ENCODE measurements at places on chromosomes 4 and X.

- no peak overlapping the region for H3K4me3 ChIP-seq
- no peak overlapping the region for H3K27ac ChIP-seq
- H3K27me3 ChIP-seq: no peaks in the 10 kb centered on the region
These were observed 17.8 kb downstream of the PLCXD1 start for GRCh38 chrX:298993-299392.

GRCh38 chr4:158869761-158870160 is 100.9 kb downstream of the FNIP2 start:
- H3K4me1 ChIP-seq: peaks cover 22% of the 10 kb centered on the region
- H3K4me3 ChIP-seq: no peak overlapping the region
- no peaks in the 10 kb centered on the region for H3K27me3 ChIP-seq
- no peak for DNase-seq
- H3K36me3 ChIP-seq: peaks cover 11% of the 10 kb centered on the region

- no peaks in the 10 kb centered on the region for H3K4me1 ChIP-seq
- peaks cover 19% of the 10 kb centered on the region for H3K27me3 ChIP-seq
- no peak for DNase-seq
- H3K27ac ChIP-seq: no peak overlapping the region
- no peak overlapping the region for H3K4me3 ChIP-seq
These were observed 14.0 kb downstream of the DOK7 start for GRCh38 chr4:3476936-3477749.

DNA sequence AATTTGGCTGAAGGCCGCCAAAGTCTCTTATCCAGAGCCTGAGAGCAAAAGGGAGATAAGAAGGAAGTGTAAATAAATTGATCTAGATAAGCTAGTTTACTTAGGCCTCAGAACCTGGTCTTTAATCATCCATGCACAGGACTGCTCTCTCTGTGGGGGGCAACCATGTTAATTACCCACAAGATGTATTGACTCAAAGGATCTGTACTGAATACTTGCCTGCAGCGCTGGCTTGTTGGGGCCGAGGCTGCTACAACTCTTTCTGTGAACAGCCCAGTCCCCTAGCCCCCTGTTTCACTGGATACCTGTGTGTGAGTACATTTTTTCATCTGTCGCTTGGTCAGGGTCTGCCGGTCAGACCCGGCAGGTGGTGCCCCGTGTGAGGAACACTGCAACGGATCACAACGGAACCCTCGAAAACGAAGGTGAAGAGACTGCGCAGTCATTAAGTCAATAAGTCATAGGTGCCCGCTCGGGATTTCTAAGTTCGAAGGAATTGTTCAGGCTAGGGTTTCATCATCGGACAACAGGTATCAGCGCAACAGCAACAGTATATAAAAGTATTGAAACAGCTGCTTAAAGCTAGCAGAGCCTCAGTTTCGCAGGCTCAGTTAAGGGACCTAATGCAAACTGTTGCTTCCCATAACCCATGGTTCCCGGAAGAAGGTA is 8.3 kb downstream of the MAGEA11 start:
- no peak overlapping the region for H3K4me3 ChIP-seq
- H3K4me1 ChIP-seq: no peaks in the 10 kb centered on the region
- no peak for DNase-seq
- H3K27me3 ChIP-seq: no peaks in the 10 kb centered on the region
- H3K27ac ChIP-seq: no peak overlapping the region

DNA sequence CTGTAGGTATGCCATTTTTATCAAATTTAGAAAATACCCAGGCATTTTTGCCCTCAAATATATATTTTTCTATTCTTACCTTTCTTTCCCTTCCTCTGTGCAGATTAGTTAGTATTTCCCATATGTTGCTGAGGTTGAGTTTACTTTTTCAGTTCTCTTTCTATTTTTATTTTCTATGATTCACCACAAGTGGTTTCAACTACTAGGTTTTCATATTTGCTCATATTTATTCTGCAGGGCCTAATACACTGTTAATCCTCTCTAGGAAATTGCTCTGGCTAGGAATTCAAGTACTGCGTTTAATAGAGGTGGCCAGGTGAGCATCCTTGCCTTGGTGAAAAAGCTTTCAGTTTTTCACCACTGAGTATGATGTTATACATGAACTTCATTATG is 1535.3 kb upstream of the PCDH10 start:
- H3K4me3 ChIP-seq: no peak overlapping the region
- no peak overlapping the region for H3K27ac ChIP-seq
- no peak for DNase-seq
- no peaks in the 10 kb centered on the region for H3K4me1 ChIP-seq
